Activated CD4-positive, alpha-beta T cell treated with anti-CD3 and anti-CD28 coated beads, Interleukin-2, Interleukin-4, amounts not matched to agents 100 ng/mL and 50 ng/mL, durations not matched to agents 16 hours and 8 hours (primary cell): ENCODE measurements at places on chromosomes 1 and 21.

DNA sequence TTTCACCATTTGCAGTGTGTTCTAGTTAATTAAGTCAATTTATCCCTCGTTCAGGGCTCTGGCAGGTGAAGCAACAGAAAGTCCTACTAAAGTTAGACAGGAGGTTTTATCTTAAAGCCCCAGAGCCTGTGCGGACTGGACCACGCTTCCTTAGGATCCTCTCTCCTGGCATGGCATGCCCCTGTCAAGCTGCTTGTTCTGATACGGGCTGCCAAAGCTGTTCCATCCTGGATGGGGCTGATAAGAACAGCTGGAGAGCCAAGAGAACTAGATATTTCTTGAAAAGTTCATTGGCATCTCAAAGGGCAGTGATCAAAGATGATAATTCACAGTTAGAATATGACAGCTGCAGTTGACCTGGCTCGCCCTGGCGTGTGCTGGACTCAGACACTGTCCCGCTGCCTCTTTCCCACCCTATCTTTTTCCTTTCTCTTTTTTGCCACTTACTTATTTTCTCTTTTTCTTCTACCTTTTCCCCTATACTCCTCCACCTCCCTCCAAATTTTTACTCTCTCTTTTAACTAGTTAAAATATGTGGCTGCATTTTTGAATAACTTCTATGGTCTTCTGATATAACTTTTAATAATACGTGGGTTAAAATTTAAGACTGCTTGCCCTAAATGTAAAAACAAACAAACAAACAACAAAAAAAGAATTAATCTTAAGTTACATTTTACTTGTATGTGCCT is 96.7 kb downstream of the ABCA4 start:
- DNase-seq = no peak

DNA sequence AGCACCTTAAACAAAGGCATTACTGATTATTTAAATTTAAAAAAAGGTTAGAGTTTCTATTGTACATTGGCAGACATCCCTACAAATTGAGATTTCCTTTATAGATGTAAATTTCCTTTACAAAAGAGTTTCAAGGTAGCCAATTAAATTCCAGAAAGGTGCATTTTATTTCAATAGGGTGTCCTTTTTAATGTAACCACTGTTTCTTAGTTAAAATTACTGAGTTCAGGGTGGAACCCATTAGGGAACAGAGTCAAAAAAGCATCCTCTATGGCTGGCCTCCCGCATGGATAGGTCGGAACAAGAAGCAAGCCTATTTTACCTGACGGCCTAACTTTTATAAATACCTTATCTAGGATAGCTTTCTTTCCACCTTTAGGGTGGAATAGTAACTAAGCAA is 24.4 kb downstream of the TCP10L start:
- no peak for DNase-seq

- DNase-seq = peak; percentile 70
Observed at GRCh38 chr1:65958561-65959350, 166.1 kb downstream of the PDE4B start.

GRCh38 chr21:33015756-33016155 is 10.0 kb upstream of the OLIG2 start:
- DNase-seq = no peak

DNA sequence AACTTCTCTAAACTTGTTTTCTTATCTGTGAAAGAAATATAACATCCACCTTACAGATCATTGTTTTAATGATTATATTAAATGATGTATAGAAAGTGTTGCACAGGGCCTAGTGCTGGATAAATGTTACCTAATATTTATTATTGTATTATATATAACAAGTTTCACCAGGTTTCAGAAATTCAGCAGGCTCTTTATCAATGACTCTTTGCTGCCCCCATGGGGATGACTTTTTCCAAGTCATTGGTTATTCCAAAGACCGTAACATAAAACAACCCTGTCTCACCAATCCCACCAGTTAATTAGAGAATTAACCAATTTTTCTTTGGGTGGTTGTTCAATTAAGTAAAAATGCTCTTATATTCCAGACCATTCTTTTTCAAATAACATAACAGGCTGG is 7.3 kb upstream of the DEDD start:
- DNase-seq = peak; percentile 36

DNA sequence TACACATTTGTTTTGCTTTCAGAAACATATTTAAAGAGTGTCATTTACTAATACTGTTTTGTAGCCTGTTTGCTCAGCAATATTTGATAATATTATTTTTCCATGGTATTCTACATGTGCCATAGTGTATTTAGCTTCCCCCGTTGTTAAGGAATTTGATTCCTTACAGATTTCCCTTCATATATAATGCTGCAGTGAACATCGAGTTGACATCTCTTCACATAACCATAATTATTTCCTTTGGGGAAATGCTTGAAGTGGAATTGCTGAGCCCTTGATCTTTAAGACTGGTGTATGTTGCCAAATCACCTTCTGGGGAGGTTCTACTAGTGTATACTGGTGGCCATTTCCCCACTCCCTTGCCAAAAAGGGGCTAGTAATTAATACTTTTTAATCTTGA is 42.6 kb downstream of the FAM163A start:
- DNase-seq = no peak

DNA sequence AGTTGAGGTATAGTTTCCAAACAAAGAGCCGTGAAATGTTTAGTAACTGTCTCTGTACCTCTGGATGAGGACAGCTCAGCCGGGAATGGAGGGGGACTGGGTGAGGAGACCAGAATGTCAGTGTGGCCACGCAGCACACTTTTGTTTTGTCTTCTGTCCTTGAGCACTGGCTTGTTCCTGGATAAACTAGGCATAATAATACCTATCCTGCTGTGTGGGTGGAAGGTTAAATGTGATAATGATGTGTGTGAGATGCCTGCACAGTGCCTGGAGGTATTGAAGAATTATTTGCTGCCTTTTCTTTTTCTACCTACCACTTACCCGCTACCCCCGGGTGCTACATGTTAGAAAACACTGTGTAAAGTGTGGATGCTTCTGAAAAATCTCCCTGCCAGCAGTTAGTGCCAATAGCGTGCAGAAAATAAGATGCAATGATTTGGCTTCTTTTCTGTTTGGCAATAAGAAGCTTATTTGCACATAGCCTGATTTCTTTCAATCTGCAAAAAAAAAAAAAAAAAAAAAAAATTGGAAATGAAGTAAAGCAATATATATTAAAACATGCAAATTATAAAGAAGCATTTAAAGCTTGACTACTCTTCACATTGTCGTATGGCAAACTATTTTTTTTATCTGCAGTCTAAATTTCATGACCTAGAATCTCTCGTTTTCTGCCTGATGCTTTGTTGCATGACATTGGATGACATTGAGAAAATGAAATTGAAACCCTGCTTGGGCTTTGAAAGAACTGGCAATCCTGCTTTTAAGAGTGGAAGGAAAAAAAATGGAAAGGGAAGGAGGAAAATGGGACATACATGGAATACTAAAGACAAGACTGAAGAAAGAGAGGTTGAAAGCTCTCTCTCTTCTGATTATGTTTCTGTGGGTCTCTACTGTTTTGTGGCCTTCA is 89.5 kb downstream of the DISC1 start:
- no peak for DNase-seq

DNA sequence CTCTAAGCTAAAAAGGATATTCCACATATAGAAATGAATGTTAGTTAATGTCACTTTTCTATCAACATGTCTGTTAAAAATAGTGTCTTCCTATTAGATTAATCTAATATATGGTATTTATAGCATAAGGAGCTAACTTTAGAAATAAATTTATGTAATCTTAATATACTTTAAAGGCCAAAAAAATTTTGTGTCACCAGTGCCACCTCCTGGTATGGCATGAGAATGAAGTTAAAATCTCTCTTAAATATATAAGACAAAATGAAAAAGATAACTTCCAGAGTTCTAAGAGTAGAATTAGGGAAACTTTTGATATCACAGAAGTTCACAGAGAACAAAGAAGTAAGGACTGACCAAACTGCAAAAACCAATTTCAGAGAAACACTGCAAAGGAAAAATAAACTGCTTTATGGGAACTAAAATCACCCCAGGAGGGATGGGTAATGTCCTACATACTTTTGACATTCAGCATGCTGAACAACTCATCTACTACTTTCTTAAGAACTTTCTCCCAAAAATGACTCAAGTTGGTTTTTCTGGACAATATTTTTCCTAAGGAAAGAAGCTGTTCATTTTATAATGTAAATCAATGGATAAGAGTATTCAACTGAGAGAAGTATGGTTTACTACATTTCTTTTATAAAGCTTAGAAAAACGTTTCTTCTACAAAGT is 82.8 kb downstream of the TRIM33 start:
- no peak for DNase-seq

GRCh38 chr1:84961316-84961715 is 35.6 kb downstream of the MCOLN2 start:
- no peak for DNase-seq

DNA sequence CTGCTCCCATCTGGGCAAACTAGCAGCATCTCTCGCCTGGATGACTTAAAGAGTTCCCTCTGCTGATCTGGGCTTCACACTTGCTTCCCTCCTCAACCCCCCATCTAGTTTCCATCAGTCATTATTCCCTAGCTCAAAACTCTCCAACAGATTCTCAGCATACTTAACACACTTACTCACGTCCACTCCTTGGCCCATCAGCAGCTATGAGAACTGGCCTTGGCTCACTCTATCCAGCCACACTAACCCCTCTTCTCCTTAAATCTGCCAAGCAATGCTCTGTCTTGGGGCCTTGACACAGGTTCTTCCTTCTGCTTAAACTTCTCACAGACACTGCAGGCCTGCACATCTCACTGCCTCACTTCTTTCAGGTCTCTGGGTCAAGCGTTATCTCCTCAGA is 41.6 kb downstream of the GNG12 start:
- no peak for DNase-seq

GRCh38 chr1:46070164-46070814 is 62.1 kb downstream of the PIK3R3 start:
- DNase-seq = no peak

- peak; percentile 15 for DNase-seq
Observed at GRCh38 chr1:178774263-178774662, 49.2 kb downstream of the RALGPS2 start.

- no peak for DNase-seq
Observed at GRCh38 chr1:207807326-207807689, 55.5 kb downstream of the CD46 start.

DNA sequence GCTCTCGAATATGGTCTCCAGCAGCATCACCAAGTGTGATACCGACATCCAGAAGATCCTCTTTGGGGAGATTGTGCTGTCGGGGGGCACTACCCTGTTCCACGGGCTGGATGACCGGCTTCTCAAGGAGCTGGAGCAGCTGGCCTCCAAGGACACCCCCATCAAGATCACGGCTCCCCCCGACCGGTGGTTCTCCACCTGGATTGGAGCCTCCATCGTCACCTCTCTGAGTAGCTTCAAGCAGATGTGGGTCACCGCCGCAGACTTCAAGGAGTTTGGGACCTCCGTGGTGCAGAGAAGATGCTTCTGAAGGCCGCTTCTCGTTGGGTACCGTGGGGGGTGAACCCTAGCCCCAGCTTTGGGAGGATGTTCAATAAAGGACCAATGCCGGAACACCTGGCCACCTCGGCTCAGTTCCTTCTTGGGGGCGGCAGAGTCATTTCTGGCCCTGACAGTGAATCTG is 1.3 kb downstream of the ACTRT2 start:
- DNase-seq = no peak

GRCh38 chr1:210328032-210328745 is 513 bp upstream of the HHAT start:
- no peak for DNase-seq

DNA sequence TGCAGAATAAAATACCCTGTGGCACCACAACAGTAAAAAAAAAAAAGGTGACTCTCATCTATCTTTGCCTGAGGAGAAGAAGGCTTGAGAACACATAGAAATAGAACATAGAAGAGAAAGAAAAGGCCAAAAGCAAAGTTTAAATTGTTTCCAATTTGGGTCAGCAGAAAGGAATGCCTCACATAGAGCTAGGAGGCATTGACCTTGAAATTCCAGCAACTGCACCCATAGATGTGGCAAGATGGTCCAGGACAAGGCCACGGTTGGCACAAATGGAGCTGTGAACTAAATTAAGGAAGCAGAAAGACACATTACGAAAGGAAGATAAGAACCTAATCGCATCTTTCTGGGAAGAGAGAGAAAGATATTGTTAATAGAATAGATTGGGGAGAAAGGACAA is 588.3 kb downstream of the LMO4 start:
- DNase-seq = no peak

DNA sequence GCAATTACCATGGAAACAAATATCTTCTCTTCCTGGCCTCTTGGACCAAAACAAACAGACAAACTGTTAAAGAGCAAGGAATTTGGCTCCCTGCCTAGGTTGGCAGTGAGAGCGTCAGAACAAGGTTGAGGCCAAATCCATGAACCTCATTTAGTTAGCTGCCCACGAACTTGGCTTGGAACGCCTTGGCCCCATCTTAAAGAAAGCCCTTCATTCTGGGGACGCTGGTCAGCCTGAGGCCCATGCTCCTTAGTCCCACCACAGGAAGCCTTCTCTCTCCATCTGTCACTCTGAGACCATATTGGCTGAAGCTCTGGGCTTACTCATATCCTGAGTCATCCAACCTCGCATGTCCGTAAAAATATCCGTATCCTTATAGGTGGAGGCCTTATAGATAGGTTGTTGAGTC is 62.4 kb upstream of the DIRAS3 start:
- DNase-seq = no peak

DNA sequence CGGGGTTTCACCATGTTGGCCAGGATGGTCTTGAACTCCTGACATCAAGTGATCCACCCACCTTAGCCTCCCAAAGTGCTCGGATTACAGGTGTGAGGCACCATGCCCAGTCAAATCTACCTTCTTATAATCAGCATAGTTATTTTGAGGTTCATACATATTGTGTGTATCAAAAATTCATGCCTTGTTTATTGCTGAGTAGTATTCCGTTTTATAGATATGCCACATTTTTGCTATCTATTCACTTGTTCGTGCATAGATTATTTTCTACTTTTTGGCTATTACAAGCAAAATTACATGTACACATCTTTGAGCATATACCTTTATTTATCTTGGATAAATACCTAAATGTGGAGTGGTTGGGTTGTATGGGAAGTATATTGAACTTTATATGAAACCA is 344.9 kb downstream of the CAMTA1 start:
- DNase-seq = no peak

GRCh38 chr1:218983433-218983832 is 190.2 kb upstream of the LYPLAL1 start:
- DNase-seq = no peak

GRCh38 chr1:159334797-159335196 is 32.7 kb downstream of the FCER1A start:
- no peak for DNase-seq

DNA sequence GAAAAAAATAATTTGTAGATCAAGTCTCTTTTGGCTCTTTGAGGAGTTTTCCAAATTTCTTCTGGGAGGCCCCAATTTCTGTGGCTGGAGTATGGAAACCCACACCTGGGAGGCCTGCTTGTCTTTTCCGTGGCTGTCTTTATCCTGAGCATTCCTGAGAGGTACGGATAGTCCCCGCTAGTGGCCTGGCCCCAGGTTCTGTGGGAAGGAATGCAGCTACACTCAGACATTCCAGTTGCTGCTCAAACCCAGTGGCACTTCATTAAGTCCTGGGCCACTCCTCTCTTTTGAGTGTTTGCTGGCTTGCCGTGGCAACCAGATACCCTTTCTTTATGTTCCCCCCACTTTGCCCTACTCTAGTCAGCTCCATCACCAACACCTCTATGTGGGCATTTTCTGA is 310.4 kb downstream of the ASTN1 start:
- no peak for DNase-seq
